ENCODE measurements at places on chromosomes 4 and X. TPM values are rescaled to one million over a fixed set of nuclear protein-coding genes. Genes with fewer than 3 reads are reported as not detected.

Gene P2RY10
- not detected for total RNA-seq

Gene RPS6KA6
- total RNA-seq, result 3.1 TPM

Gene GPAT3
- 34.3 TPM for total RNA-seq

Gene IGSF1
- total RNA-seq, result 0.47 TPM

Gene MED12
- 14.3 TPM for total RNA-seq

Gene PPEF1
- 1.3 TPM for total RNA-seq

Gene ARSJ
- 5.0 TPM for total RNA-seq

Gene KLKB1
- total RNA-seq, result not detected

Gene SLC16A2
- total RNA-seq, result 24.6 TPM

Gene RBM46
- not detected for total RNA-seq

Gene SCML2
- total RNA-seq, result 6.8 TPM

Gene PNMA6A
- 4.6 TPM for total RNA-seq

Gene BMP2K
- 11.8 TPM for total RNA-seq

Data from A549 treated with ZK216348 at 1 μM for 4 hours (cell line).